Bronchial epithelial cell (primary cell): ENCODE measurements at places on chromosomes 6 and 20. TPM values are rescaled to one million over a fixed set of nuclear protein-coding genes. Genes with fewer than 3 reads are reported as not detected.

The FKBP1C gene
- 0.13 TPM in 1 of 2 replicates, not detected in the other for total RNA-seq

The TRAPPC3L gene
- not detected in 2 replicates for total RNA-seq

The RBM24 gene
- 0.13 and 0.26 TPM in 2 replicates for total RNA-seq

The SOX18 gene
- not detected in 2 replicates for total RNA-seq

The FNDC11 gene
- total RNA-seq, result 0.26 and 0.90 TPM in 2 replicates

The PAK5 gene
- not detected in 2 replicates for total RNA-seq

The PRDM13 gene
- total RNA-seq, result not detected in 2 replicates

The DACT2 gene
- total RNA-seq, result 0.26 and 1.3 TPM in 2 replicates

The FRMD1 gene
- total RNA-seq, result not detected in 2 replicates

- no peak for DNase-seq
Measured at GRCh38 chr6:63553208-63553607, 19.1 kb upstream of the LOC128125822 start.

GRCh38 chr20:19995220-19995863 is 21.8 kb upstream of the NAA20 start:
- peak; percentile 47 for DNase-seq

- peak; percentile 60 for DNase-seq
Measured at GRCh38 chr6:127938701-127939100, 37.8 kb upstream of the THEMIS start.

GRCh38 chr20:41175727-41176330 is 38.5 kb downstream of the PLCG1 start:
- DNase-seq, result no peak

DNA sequence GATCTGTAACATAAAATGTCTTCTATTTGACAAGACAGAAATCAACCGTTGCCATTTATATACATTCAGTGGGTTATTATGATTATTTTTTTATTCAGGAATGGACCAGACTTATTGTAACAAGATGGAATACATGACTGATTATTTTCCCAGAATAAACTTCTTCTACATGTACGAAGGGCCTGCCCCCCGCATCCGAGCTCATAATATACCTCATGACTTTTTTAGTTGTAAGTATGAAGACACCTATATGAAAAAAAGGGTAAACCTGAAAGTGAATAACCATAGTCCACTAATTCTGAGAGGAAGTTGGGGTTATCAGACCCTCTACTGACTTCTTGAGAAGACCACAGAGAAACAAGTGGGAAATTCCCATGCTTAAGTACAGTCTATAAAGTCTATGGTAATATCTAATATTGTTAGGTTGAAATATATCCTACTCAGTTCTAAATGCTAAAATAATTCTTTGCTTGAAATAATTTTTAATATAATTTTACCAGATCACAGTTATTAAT is 15.9 kb downstream of the OR2A4 start:
- DNase-seq, result no peak

GRCh38 chr6:106087548-106088325 is 1.6 kb downstream of the PRDM1 start:
- peak; percentile 62 for DNase-seq

DNA sequence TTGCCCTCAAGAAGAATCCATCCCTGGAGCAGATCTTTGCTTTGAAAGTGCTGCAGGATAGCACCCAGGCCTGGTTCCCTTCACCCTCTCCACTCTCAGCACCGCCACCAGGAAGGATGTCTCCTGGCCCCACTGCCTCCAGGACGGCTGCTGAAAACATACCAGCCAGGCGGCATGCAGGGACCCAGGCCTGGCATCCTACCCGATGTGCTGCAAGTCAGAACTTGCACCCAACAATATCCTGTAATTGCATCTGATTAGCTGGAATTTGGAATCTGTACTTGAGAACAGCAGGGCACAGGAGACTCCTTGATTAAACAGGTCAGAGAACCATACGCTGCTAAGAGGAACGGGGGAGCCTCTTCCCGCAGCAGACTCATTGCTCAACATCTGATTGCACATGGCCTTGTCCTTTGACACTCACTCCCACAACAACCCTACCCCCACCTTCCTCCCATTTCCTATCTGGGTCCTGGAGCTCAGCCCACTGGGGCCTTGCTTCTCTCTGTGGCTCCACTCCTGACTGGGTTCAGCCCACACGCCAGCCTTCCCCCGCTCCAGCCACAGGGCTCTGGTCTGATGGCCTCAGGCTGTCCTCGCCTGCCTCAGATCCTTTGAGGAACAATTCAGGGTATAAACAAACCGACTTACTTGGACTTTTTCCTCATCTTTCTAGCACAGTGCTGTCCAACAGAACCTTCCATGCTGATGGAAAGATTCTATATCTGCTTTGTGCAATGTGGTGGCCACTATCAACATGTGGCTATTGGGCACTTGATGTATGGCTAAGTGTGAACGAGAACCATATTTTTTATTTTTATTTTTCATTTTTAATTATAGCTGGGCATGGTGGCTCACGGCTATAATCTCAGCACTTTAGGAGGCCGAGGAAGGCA is 78.0 kb downstream of the FGD2 start:
- DNase-seq, result peak; percentile 96

DNA sequence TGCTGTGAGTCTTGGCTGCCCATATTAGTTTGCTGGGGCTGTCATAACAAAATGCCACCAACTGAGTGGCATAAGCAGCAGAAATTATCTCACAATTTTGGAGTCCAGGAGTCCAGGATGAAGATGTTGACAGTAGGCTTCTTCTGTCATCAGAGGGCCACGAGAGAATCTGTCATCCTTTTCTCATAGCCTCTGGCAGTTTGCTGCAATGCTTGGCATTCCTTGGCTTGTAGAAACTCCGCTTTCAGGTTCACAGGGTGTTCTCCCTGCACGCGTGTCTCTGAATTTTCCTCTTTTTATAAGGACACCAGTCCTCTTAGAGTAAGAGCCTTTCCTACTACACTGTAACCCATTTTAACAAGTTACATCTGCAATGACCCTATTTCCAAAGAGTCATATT is 838.4 kb downstream of the TFAP2A start:
- no peak for DNase-seq

GRCh38 chr6:69581581-69581980 is 215.2 kb downstream of the LMBRD1 start:
- DNase-seq, result no peak

DNA sequence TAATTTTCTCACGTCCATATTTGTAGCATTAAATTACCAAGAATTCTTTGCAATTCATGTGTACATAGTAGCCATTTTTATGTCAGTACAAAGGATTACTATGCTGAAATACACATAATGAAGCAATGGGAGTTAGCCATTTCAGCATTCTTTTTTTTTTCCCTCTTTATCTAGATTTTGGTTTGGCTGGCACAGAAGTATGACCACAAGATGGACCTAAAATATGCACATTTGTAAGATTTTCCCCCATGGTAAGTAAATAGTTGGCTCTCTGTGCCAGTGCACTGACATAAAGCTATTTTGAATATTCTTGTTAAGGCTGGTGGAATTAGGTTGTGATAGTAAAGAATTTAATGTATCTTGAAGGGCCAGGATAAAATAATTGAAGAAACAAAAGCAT is 486.1 kb upstream of the BTBD3 start:
- no peak for DNase-seq

DNA sequence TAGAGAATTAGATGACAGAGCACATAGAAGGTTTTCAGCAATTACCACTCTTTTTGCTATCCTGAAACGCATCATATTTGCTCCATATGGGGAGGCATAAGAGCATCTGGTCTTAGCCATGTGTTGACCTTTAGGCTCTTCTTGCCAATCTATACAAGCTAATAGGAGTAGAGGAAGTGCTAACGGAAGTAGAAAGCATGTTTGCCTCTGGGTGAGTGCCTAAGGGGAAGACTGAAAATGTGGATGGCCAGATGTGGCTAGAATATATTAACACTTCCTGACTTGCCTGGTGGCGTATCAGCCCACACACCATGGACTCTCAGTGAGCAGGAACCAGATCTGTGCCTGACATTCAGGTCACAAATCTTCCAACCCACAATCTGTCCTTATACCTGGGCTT is 136.3 kb downstream of the LRRC1 start:
- DNase-seq, result no peak

- peak; percentile 56 for DNase-seq
Measured at GRCh38 chr20:58407966-58408557, 19.0 kb downstream of the VAPB start.

DNA sequence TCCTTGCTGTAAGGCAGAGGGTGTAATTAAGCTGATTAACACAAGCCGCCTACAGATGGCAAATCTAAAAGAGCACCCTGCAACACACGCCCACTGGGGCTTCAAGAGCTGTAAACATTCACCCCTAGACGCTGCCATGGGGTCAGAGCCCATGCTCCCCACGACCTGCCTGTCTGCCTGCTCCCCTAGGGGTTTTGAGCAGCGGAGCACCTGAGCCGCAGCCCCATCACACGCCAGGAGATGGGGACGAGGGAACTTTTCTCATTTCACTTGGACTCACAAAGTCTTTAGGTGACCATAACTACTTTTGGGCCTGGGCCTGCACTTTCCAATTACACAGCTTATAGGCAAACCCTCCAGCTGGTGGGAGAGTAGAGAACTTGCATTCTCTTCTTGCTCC is 99.0 kb upstream of the SOX4 start:
- DNase-seq, result no peak

DNA sequence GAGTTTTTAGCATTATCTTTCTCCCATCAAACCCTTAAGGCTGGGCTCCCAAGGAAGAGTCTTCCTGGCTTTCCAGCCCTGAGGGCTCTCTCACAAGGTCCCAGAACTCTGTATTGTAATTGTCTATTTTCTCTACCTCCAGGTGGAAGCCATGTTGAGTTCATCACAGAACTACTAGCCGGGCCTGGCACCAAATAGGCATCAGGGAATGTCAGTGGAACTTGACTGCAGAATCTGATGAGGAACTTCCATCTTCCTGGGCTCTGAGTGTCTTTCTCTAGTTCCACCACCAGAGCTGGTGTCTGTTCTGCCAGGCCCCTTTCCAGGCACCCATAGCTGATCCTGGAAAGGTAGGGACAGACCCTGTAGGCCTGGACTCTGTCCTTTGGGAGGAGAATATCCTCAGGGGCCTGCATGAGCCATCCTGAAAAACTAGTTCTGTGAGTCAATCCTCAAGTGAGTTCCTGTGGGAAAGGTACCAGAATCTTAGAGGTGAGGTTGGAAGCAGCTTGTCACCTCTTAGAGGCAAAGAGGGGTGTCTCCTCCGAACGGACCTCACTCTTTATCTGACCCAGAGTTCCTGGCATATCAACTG is 11.1 kb upstream of the TOP1 start:
- peak; percentile 91 for DNase-seq

- no peak for DNase-seq
Measured at GRCh38 chr6:152379423-152379822, 257.7 kb downstream of the SYNE1 start.

GRCh38 chr20:19644085-19644484 is 114.0 kb upstream of the RIN2 start:
- DNase-seq, result peak; percentile 22

- peak; percentile 3 for DNase-seq
Measured at GRCh38 chr20:44247586-44248409, 690 bp downstream of the GDAP1L1 start.

- DNase-seq, result no peak
Measured at GRCh38 chr6:156344491-156344890, 432.7 kb upstream of the ARID1B start.

- no peak for DNase-seq
Measured at GRCh38 chr6:33912195-33912594, 108.4 kb upstream of the MLN start.

DNA sequence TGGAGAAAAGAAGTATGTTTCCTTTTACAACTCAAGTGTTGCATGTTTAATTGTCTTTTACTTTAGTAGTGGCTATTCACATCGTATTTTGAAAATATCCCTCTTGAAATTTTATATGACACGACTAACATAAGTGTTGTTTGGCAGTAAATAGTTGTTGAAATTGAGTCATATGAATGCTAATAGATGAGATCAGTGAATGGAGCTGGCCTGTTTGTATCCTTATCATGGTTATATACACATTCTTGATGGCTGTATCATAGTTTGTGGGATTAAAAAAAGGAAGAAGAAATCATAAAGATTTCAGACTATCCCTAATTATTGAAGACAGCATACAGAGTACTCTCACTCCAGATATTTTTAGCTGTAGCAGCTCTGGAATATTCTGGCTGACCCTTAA is 8.2 kb upstream of the RAE1 start:
- DNase-seq, result peak; percentile 72

GRCh38 chr6:149903938-149904611 is 6.2 kb upstream of the RAET1E start:
- no peak for DNase-seq

DNA sequence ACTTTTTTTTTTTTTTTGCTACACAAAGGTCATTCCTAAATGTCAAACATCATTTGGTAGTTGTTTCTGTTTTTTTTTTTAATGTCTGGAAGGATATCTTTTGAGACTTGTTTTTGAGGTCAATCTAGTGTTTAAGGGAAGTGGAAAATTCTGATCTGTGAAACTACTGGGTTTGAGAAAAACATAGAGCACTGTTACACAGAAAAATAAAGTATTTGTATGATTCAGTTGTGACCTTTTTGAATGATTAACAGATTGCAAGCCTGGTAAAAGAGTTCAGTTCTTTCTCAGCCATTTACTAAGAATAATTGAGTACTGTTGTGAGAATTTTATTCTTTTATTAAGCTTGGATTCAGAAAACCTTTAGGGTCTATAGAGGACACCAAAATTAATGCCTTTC is 276.7 kb downstream of the ADGRB3 start:
- no peak for DNase-seq

DNA sequence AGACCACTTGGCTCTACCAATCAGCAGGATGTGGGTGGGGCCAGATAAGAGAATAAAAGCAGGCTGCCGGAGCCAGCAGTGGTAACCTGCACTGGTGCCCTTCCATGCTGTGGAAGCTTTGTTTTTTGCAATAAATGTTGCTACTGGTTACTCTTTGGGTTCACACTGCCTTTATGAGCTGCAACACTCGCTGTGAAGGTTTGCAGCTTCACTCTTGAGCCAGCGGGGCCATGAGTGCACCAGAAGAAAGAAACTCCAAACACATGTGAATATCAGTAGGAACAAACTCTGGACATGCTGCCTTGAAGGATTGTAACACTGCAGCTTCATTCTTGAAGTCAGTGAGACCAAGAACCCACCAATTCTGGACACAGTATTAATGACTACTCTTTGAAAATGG is 89.9 kb upstream of the MBOAT1 start:
- no peak for DNase-seq
